Tibial nerve (tissue), 4 donors: ENCODE measurements at places on chromosomes 5 and 9. TPM values are rescaled to one million over a fixed set of nuclear protein-coding genes. Genes with fewer than 3 reads are reported as not detected.

The OR1J2 gene
- total RNA-seq = not detected

The IRX2 gene
- not detected for total RNA-seq

The FREM1 gene
- 6.6 TPM for total RNA-seq

The COL23A1 gene
- 12.3 TPM for total RNA-seq

The RNF224 gene
- total RNA-seq = not detected

The TAF11L5 gene
- total RNA-seq = not detected

The IFNE gene
- total RNA-seq = not detected
